Endothelial cell of umbilical vein (primary cell): ENCODE measurements at places on chromosomes 4 and X. TPM values are rescaled to one million over a fixed set of nuclear protein-coding genes. Genes with fewer than 3 reads are reported as not detected.

DNA sequence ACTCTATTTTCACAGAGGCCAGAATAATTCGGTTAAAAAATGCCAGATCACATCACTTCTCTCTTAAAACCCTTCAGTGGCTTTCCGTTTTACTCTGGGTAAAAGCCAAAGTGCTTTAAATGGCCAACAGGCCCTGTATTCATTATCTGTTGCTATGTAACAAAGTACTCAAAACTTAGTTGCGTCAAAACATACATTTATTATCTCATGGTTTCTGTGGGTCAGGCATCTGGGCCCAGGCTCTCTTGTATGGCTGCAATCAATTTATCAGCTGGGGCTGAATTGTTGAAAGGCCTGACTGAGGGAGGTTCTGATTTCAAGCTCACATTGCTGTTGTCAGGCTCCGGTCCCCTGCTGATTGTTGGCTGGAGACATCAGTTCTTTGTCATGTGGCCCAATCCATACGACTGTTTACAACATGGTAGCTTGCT lies 72.7 kb upstream of the H2AZ1 start:
- no peak for DNase-seq

GRCh38 chr4:123255971-123256370 lies 140.6 kb upstream of the SPRY1 start:
- no peak for DNase-seq

- DNase-seq: peak; percentile 85
Observed at GRCh38 chrX:141405486-141405852, 163.2 kb upstream of the SPANXC start.

Gene SCRG1
- total RNA-seq: not detected in 2 replicates

DNA sequence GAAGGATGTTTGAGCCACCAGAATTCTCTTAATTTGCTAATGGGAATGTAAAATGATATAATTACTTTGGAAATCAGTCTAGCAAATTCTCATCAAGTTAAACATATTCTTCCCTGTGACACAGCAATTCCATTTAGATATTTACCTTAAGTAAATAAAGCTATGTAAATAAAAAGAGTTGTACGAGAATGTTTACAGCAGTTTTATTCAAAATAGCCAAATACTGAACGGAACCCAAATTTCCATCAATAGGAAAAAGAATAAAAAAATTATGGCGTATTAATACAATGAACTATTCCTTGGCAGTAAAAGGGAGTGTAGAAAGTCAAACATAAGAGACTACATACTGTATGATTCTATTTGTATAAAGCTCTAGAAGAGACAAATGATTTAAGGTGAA lies 45.8 kb downstream of the CENPE start:
- no peak for DNase-seq

Gene HPGDS
- not detected in 2 replicates for total RNA-seq

DNA sequence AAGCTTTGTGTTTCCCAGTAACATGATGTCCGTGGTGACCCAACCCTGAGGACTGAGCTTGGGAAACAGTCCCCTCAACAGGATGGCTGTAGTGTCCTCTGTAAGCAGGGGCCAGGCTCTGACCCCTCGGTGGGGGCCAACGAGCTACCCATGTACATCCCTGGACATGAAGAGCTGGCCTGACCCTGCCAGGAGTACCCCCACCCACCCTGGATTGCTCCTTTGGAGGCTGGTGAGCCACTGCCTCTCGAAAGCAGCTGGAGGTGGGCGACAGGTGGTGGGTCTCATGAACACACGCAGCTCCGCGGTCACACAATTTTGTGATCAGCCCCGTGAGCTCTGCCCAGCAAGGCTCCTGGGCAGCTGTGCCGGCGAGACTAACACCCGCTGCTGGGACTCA lies 33.5 kb downstream of the NSG1 start:
- DNase-seq: no peak

DNA sequence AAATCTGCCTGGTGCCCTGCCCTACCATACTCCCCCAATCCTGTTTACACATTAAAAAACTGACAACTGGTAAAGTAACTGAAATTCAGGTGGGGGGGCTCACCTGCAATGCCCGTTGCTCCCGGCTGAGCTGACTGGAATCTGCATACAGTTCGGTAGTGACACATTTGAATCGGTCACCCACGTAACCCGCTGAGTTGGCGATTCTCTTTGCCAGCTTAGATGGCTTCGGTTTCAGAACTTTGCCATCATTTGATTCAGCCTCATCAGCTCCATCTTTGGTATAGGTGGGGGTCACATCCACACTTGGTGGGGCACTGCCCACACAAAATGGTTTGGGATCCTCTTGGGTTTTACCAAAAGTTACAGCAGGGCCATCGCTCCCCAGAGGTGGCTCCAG lies 25.5 kb downstream of the BCOR start:
- DNase-seq: no peak

GRCh38 chr4:137514406-137515111 lies 17.7 kb downstream of the PCDH18 start:
- no peak for DNase-seq

Gene RAB39B
- not detected in 2 replicates for total RNA-seq

Gene MTMR1
- 20.3 and 20.7 TPM in 2 replicates for total RNA-seq

- peak; percentile 83 for DNase-seq
Observed at GRCh38 chrX:48521353-48522243, at the start of gene EBP. Gene EBP, plus strand, starts transcription at chrX:48521808. Its CDS starts 1,964 bp downstream, at chrX:48523772.

Gene L1CAM
- not detected in 2 replicates for total RNA-seq

DNA sequence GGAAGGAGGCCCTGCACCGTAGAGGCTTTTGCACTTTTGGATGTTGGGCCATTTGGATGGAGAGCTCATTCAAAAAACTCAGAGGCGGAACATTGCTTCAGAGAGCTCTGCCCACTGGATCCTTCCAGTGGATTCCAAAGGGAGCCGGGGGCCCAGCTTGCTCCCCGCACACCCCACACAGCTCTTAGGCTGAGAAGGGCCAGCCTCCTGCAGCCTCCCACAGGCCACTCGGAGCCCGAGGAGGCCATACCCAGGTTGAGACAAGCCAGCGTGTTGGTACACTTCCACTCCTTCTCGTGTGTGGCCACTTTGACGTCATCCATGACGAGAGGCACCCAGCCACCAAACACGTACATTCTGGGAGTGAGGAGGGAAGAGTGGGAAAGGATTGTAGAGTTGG lies 10.3 kb downstream of the HCFC1 start:
- no peak for DNase-seq

- peak; percentile 61 for DNase-seq
Observed at GRCh38 chr4:82851885-82852750, 38.8 kb downstream of the SEC31A start.

DNA sequence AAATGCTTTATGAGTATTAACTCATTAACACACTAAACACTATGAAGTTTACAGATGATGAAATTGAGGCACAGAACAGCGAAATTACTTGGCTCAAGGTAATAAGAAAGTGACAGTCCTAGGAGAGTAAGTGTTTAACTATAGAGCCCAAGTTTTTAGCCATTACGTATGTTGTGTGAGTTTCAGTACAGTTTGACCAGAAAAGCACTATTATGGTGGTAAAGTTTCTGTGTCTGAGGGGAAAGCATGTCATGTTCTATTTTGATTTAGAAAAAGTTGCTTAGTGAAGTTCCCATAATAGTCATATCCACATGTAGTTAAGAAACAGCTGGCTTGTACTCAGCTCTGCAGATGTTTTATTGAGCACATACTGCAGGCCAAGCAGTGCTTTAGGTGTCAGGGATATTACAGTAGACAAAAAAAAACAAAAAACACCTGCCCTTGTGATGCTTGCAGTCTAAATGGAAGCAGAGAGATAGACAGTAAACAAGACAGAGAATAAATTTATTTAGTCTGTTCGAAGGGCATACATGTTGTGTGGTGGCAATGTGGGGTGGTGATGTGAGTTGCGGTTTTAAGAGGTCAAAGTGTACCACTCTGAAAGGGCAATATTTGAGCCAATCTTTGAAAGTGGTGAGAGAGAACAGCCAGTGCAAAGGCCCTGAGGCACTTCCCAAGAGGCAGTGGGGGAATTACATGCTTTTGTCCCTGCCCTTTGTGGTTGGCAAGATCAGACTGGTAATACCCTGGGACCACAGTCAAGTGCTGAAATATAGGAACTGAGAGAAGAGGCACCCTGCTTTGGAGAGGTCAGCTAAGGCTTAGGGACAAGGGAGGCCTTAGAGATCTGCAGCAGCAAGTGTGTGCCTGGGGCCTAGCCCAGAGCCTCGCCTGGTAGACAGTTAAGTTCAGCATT lies 6.2 kb downstream of the TMEM131L start:
- DNase-seq: no peak

DNA sequence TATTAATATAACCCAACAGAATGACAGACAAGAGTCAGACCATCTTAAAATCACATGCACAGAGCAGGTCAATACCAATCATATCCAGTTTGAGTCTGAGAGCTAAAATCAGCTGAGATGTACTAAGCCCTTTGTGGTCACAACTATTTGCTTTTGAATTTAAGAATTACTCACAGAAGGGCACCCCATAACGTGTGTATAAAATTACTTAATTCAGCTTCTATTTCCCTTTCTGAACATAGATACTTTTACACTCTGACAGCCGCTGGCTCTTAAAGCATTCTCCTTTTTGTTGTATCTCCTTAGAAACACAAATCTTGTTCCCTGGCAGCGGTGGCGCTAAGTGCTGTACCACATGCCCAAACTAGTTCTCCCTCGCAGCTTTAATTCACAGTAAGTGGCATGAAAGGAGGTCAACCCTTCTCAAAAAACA lies 14.8 kb upstream of the PPARGC1A start:
- DNase-seq: no peak

DNA sequence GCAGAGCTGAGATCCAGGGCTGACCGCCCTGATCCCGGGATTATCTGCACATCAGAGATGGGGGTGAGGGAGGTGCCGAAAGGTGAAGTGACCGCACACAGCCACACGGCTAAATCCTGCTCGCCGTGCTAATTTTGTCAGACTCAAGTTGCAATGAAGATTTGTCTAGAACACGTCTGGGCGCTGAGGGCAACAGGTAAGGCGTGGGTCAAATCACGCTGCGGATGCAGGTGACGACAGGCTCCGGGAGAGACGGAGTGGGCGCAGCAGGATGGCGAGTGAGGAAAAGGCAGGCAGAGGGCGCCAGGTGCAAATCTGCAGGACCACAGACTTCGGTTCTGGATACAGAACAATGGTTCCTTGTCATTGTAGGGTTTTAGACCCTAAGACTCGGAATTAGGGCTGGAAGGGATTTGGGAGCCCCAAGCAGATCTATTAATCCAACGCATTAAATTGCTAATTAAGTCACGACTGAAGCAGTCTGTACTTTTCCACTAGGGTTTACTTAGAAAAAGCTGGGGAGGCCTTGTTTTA lies 1.9 kb upstream of the TBC1D14 start:
- peak; percentile 29 for DNase-seq

DNA sequence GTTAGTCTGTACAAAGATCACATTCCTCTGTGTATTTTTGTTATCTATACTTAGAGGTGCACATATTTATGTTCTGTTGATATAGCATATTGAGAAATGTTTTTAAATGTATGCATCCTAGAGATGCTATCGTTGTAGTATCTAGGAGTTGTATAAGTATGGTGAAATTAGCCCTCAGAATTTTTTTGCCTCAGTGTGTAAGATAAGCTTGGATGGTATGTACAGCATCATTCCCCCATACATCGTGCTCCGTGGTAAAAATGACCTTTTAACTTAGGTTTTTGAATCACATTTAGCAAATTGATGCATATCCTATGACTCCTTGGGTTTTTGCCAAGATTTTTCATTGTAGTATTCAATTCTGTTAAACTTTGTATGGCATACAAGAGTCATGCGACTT lies 113.5 kb downstream of the RPA4 start:
- peak; percentile 4 for DNase-seq

DNA sequence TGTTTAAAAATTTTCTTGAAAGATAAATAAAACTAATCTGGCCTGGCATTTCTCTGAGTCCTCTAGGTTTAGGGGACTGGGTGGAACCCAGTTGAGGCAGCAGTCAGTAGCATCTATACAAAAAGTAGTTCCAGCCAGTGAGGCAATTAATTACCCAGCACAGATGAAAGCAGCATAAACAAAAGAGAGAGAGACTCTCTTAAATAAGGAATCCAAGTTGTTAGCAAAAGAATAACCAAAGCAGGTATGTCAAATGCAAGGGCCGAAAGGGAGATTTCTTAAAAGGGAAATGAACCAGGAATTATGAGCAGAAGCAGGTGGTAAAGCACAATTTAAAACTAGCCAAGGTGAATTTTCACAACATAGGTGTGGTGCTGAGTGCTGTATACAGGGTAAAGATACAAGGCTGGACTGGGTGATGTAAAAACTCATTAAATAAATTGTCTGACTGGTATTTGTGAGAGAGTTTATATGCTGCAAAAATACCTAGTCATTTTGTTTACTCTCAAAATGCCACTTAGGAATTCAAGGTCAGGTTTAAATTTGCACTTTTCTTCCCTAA lies 94.6 kb upstream of the GALNT7 start:
- no peak for DNase-seq

DNA sequence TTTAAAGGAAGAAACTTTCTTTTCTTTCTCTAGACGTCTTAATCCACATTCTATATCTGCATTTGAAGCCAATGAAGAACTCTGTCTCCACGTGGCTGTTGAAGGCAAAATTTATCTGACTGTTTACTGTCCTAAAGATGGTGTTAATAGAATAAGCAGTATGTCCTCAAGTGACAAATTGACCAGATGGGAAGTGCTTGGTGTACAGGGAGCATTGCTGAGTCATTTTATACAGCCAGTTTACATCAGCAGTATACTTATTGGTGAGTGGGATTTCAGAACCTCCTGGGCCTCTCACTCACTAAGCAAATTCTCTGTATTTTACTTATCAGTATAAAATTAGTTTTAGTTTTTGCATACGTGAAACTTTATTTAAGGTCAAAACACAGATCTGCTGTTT lies 33.7 kb downstream of the ADAD1 start:
- DNase-seq: no peak

Gene NIPAL1
- total RNA-seq: 1.4 and 1.7 TPM in 2 replicates

DNA sequence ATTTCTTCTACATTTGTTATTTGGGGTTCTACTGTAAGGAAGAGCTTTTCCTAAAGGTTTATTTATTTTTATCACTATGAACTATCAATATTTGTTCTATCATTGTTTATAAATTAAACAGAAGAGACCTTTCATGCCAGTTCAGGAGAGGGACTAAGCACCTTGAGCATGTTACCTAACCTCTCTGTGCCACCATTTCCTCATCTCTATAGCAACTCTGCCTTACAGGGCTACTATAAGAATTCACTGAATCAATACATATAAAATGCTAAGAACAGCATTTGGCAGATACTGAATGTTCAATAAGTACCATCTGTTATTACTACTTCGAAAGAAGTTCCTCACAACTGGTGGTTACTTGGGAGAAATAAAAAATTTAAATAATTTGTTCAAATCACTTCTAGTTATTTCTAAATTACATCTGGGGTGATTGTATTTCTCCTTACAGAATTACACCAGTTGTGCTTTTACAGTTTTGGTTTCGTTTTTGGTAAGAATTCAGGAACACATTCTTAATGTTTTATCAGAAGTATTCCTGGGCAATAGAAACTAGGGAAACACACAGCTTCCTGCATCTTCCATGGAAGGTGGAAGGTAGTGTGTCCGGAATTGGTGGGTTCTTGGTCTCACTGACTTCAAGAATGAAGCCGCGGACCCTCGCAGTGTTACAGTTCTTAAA lies 32.9 kb downstream of the EREG start:
- peak; percentile 30 for DNase-seq

DNA sequence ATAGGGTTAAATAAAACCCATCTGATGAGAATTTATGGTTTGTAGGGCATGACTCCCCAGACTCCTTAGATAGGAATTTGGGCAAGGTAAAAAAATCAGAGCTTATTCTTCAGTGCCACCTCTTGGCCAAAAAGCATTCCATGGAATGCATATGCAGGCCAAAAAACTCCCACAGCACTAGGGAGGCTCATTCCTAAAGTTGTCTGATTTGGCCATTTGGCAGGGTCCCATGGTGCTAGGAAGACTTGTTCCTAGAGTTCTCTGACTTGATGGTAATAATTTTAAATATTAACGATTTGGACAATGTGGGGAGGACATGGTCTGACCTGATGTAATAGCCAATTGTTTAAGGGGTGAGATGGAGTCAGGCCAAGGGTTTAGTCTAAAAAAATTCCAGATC lies 93.0 kb downstream of the SPIN4 start:
- DNase-seq: no peak
